Activated naive CD8-positive, alpha-beta T cell treated with anti-CD3 and anti-CD28 coated beads, Interleukin-2, amount 50 U/mL, for 24 hours (primary cell): ENCODE measurements at places on chromosomes 3 and 15.

DNA sequence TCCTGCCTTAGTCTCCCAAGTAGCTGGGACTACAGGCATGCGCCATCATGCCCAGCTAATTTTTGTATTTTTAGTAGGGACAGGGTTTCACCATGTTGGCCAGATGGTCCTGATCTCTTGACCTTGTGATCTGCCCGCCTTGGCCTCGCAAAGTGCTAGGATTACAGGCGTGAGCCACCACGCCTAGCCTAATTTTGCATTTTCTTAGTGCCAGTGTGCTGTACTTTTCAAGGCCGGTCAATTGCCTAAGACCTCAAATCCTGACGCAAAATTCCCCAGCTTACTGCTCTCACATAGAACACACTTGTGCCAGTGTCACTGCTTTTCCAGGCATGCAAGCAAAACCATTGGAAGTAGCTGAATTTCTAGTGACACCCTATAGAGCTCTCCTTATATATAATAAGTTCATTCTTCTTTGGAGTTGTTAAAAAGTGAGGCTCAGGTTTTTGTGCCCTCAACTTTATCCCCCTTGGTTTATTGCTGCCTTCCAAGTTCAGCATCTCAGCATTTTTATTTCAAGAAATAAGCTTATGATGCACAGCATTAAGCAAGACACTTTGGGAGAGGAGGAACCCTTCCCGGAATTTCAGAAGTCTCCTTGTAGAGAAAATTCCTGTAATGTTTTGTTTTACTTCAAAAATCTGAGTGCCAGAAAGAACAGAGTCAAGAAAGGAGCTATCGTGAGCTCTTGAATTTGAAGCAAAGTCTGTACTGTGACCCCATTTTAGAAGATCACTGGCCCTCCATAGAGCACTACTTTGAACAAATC is 93.2 kb downstream of the FILIP1L start:
- DNase-seq = no peak

DNA sequence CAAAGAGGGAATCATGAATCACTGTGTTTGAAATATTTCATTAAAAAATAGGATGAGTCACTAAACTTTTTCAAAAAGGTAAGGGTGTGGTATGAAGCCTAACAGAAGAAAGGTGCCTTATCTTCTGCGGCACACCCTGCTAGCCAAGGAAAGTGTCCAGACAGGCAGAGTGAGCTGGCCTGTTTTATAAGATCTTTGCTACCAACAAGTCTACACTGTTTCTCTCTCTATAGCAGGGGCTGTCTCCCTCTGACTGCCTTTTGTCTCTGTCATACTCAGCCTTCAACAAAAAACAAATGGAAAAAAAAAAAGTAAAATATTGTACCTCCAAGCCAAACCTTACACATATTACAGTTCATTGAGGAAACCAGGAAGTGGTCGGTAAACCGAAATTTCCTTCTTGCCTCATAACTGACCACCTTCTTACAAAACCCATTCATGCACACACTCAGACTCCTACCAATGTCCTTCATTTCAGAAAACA is 9.1 kb downstream of the ZDHHC3 start:
- DNase-seq = no peak

DNA sequence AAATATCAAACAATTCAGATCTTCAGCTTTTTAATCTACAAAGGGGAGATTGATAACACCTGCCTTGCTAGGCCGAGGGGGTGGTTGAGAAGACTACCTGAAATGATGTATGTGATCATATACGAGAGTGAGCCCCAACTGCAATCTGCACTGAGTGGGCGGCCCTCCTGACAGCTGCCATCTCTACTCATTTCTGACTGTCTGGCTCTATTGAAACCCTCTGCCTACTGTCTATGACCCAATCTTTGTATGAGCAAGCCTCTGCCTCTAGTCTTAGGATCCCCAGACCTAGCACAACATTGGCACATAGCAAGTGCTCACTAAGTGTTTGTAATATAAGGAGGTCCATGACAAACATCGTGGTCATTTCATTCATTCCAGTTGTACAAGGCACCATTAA is 144.4 kb upstream of the NR2F2 start:
- no peak for DNase-seq

GRCh38 chr15:29090617-29091466 is 178.8 kb downstream of the NSMCE3 start:
- DNase-seq = peak; percentile 61

- no peak for DNase-seq
Observed at GRCh38 chr15:68272721-68273271, 4.7 kb upstream of the FEM1B start.

GRCh38 chr3:150681057-150681456 is 22.7 kb downstream of the ERICH6 start:
- DNase-seq = no peak

DNA sequence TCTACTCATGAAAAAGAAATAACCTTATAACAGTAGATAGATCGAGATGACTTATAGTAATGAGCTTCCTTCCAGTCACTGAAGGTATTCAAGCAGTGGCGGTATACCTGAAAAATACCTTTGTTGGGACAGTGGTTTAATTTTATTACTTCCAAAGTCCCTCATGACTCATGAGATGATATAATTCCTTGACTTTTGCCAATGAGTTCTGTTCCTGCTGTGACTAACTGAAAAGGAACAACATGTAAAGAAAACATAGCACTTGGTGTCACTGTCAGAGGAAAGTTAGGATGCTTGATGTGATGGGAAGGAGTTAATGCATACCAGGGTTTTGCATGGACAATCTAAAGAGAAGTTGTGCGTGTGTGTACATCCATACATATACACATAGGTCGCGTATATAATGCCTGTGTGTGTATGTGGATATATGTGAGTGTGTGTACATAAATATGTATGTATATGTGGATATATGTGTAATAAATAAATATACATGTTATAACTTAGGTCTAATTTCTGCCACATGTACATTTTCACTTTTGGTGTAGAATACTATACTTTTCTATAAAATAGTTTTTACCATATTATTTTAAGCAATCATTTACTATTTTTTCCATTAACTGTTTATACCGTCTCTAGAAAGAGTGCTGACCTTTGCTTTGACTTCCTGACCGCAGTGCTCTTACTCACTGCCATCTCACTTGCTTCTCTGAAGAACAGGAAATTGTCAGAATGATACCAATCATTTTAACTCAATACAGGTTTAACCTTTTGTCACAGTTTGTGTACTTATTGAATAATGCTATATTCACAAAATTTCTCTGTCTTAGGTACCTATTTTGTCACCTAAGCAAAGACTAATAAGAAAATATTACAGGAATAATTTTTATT is 12.6 kb upstream of the PAK2 start:
- DNase-seq = no peak

DNA sequence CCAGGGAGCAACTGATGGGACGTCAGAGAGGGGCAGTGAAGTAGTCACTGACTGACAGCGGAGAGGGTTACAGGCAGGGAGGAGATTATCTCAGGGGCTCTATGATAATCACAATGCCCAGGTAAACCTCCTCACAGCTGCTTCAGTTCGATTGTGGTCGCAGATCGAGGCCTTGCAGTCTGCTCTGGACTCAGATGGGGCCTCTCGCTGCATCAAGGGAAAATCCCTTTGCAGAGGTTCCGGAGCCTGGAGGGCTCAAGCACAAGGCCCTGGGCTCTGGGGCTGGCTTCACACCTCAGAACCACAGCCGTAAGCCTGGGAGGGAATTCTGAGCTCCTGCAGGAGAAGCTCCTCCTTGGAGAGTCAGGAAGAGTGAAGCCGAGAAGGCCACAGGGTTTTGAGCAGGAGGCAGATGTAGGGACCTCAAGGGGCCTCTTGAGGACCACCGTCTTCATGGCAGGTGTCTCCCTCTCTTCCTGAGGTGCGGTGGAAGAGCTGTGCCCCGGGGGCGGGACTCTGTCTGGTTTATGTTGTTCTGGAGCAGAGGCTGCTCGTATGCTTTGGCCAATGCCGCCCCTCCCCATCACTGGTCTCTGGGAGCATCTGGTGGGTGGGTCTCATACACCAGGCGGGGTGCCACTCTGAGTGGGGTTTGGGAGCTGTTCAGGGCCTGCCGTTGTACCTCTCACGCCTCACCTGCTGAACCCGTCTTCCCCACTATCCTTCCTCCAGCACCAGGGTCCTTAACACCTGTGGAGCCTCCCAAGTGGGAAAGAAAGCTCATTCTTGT is 19.5 kb upstream of the SNRPA1 start:
- DNase-seq = no peak

GRCh38 chr3:5613599-5613998 is 426.1 kb downstream of the EDEM1 start:
- DNase-seq = no peak

DNA sequence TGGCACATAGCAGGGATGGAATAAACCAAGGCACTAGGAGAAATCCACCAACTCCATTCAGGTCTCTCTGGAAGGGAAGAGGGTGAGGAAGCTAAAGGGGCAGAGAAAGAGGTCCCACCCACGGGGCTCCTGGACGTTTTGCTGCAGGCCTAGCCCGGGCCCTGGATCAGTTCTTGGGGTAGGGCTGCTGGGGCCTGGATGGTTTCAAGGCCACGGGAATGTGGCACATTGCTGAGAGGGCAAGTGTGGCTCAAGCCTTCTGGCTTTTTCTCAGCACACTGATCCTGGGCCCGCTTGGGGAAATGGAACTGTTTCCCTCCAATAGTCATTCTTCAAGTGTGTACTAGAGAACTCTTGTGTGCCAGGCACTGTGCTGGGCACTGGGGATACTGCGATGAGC is 24.0 kb downstream of the EPHB3 start:
- DNase-seq = no peak

GRCh38 chr3:70517124-70517890 is 204.9 kb upstream of the MDFIC2 start:
- DNase-seq = no peak

- no peak for DNase-seq
Observed at GRCh38 chr3:110181226-110181625, 843.9 kb upstream of the DPPA4 start.

DNA sequence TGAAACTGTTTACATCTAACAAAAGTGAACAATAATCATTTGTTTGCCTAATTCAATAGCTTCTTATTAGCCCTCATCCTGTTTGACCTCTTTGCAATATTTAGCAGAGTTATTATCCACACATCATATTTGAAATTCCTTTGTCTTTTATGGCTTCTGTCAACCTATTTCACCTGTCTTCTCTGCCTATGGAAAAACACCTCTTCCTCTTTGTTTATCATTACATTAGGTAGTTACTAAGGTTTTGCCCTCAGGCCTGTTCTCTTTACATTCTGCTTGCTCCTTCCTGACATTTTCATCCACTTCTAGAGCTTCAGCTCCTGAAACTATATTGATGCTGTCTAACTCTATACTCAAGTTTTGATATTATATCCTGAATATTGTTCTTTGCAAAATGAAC is 183.0 kb downstream of the SUCNR1 start:
- DNase-seq = no peak

DNA sequence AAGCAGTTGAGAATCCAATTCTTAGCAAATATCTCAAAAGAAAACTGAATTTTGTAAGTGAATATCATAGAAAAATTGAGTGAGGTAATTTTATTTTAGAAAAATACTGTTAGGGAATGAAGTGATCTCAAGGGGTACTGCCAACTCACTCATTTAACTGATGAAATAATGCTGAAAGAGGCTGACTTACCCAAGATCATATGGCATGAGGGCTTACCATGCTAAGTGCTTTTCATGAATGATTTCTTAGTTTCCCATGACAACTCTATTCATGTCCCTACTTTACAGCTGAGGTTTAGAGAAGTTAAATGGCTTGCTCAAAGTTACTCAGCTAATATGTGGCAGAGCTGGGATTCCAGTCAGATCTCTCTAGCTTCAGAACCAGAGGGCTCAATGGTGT is 30.6 kb downstream of the CCDC14 start:
- DNase-seq = no peak

GRCh38 chr3:129052675-129053074 is 7.9 kb upstream of the GP9 start:
- no peak for DNase-seq

- no peak for DNase-seq
Observed at GRCh38 chr3:171461525-171461917, 1.3 kb upstream of the TNIK start.

GRCh38 chr3:20039765-20040547 is at the start of gene KAT2B:
TSS of gene KAT2B (plus strand) at chr3:20040446. CDS start at chr3:20040478, 32 bp downstream.
- peak; percentile 84 for DNase-seq

DNA sequence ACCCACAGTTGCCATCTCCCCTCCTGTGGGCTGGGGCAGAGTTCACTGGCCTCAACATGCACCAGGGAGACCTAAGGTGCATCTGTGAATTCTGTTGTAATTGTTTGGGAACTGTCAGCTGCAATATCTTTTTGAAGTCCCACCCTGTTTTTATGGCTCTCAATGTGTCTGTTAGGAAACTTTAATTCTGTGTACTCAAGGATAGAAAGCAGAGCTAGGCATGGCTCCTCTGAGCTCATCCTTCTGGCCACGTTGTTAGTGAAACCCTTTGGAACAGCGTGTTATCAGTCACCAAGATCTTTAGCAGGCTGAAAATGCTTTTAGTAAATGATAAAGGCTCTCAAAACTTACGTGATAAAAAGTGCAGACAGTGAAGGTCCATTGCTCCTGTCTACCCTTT is 33.6 kb upstream of the MTMR10 start:
- DNase-seq = no peak

DNA sequence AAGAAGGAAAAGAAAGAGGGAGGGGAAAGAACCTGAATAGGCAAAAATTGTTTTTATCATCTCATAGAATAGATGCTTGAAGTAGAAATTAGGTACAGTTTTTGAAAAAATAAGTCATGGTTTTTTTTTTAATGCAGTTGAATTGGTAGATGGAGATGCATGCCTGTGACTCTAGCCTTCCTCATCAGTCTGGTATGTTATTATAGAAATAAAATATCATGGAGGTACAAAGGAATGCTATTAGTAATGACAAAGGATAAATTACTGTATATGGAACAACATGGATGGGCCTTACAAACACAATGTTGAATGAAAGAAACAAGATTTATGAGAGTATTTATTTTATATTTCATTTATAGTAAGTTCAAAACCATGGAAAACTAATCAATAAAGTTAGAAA is 162.4 kb upstream of the GALNT15 start:
- no peak for DNase-seq

GRCh38 chr3:32203854-32204253 is 34.6 kb upstream of the CMTM8 start:
- no peak for DNase-seq

GRCh38 chr15:93451265-93451664 is 362.3 kb upstream of the RGMA start:
- DNase-seq = no peak

DNA sequence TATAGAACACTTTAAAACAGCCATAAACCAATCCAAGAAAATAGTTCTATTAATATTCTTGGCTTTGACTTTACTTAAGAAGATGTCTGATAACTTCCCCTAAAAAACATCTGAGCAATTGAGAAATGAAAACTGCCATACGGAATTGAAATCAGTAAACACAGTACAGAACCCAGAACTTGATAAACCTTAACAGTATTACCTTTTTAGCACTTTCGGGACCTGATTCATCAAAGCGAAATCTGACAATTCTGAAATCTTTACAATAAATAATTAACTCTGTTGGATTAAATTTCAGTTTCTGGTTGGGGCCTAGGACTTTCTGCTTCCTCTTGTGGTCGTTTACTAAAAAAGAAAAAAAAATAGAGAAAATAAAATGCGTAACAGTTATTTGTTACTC is 17.3 kb downstream of the MTMR10 start:
- no peak for DNase-seq
